ENCODE measurements at places on chromosomes 4 and X.

DNA sequence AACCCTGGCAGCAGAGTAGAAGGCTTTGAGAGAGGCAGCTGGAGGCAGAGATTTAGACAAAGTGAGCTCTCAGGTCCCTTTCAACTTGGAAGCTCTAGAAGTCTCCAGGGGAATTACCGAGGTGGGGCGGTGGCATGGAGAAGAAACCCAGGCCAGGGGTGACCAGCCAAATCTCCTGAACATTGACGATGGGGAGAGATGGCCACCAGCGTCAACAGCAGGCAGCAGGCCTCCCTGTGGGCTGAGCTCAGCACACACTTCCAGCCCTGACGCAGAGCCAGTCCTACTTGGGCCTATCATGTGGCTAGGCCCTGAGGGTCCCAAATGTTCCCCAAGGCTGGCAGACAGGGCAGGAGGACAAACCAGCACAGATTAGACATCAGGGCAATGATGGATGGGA lies 187.8 kb downstream of the BCOR start:
- DNase-seq: no peak

DNA sequence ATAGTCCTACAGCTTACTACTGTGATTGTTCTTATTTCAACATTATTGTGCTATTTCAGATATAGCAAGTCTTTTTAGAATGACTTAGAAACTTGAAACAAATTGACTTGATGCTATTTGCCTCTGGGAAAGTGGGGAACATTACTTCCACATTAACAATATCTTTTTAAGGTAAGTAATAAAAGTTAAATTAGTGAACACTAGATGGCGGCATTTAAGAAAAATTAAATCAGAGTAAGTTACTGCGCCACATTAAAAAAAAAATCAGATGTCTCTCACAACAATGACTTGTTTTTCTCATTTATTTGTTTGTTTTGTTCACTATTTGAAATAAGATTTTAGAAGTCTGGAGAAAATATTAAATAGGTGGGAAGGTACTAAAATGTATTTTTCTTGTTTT lies 1026.9 kb upstream of the SLIT2 start:
- no peak for DNase-seq

- no peak for DNase-seq
Measured at GRCh38 chrX:55187281-55187680, 32.9 kb upstream of the PAGE5 start.

GRCh38 chrX:103626855-103627254 lies 1.9 kb upstream of the TCEAL1 start:
- no peak for DNase-seq

DNA sequence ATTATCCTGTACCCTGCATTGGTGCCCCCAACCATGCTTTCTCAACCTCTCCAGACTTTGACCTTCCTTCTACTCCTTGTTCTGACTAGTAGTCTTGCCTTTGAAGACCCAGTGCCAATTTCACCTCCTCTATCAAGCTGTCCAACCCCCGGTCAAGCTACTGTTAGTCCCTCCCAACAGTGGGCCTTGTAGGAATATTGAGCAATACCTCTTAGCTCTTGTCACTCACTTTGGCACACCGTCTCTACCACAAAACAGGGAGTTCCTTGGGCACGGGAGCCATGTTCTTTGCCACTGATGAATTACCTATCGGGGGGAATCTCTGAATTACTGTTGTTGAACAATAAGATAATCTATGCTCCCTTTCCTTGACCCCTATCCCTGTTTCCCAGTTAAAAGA lies 25.2 kb downstream of the LAS1L start:
- no peak for DNase-seq

DNA sequence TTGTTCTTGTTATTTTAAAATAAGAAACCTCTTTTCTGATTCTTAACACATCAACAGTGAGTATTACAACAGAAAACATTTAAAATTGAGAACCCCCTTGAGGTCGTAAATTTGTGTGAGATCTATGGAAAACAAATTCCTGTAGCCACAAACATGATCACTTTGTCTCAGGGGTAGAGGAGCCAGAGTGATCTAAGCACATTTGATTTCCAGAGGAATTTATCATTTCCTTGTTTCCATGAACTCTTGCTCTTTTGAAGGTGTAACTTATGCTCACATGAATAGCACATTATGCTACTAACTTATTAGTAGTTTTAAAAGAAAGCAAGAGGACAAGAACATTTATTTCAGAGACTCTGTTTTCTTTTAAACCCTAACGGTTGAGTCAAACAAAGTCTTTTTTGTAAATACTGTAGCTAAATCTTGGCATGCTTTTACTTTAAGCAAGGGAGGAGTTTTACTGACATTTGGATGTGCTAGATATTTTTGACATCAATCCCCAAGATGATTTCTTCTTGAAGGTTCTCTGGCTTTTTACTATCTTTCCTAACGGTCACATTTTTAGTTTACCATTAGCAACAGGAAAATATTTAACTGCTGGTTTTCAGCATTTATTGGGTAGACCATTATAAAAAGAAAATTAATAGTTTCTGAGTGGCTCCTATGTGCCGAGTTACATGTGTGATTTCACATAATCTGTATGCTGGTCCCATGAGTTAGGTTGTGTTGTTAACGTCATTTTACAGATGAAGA lies 27.9 kb upstream of the ZCCHC12 start:
- DNase-seq: no peak

DNA sequence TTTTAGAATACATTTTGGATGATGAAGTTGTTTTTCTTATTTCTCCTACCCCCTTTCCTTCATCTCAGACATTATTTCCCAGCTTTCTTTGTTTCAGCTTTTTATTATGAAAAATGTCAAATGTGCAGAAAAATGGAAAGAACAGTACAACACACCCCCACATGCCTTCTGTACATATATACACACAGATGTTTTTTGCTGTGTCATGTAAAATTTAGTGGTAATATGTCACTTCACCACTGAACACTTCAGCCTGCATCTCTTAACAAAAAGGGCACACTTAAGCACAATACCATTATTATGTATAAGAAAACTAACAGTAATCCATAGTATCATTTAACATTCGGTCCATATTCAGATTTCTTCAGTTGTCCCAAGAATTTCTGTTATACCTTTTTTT lies 37.8 kb downstream of the OCRL start:
- no peak for DNase-seq
